ENCODE measurements at places on chromosomes 13 and 19.

GRCh38 chr13:99486996-99487395, 14.3 kb upstream of the TM9SF2 start:
- DNase-seq, result no peak

GRCh38 chr13:98544104-98544710, 32.7 kb downstream of the STK24 start:
- DNase-seq, result no peak

DNA sequence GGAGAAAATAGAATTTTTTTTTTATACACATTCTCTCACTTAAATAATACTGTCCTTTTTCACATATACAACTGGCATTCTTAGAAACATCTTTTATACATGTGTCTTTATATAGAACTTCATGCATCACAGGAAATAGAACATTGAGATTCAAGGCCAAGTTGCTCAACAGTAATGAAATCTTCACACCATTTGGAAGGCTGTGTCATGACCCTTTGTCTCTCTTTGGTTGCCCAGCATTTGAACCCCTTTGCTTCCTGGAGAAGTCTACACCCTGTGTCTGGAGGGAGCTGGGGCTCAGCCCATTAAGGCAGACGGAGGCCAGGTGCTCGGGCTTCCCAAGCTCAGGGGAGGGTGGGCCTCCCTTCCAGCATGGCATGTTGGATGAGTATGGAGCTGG, 41.1 kb downstream of the B3GLCT start:
- no peak for DNase-seq

GRCh38 chr19:30669329-30670010, 297.3 kb downstream of the ZNF536 start:
- peak; percentile 31 for DNase-seq

DNA sequence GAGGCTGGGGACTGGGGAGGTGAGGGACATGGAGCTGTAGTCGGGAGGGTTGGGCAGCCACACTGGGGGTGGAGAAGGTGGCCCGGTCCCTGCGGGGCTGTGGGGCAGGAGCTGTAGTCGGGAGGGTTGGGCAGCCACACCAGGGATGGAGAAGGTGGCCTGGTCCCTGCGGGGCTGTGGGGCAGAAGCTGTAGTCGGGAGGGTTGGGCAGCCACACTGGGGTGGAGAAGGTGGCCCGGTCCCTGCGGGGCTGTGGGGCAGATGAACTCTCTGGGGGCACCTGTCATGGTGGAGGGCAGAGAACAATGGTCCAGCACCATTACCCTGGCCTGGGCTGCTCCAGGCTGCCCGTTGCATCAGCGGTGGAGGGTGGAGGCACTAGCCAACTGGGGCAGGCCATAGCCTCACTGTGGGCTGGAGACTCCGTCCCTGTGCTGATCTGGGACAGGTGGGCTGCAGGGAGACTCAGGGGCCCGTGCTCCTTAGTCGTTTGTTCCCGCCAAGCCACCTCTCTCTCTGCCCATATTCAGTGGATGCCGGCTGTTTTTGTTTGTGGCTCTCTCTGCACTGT, 51.4 kb downstream of the ATP11A start:
- DNase-seq, result no peak

DNA sequence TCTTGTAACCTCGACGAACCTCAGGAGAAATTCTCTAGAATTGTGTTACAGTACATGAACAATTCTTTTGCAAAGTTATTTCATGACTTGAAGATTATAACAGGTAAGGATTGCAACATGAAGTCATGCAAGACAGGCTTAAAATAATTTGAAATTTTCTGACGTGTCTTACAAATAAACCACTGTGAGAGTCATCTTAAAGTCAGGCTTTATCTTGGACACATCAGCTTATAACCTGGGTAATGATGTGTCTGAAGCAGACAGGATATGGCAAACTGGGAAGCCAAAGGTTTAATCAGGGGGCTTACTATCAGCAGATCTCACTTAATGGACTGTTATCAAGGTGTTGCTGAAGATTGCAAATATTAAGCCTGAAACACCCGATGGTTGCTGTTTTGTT, 407.8 kb downstream of the KLF5 start:
- DNase-seq, result no peak

DNA sequence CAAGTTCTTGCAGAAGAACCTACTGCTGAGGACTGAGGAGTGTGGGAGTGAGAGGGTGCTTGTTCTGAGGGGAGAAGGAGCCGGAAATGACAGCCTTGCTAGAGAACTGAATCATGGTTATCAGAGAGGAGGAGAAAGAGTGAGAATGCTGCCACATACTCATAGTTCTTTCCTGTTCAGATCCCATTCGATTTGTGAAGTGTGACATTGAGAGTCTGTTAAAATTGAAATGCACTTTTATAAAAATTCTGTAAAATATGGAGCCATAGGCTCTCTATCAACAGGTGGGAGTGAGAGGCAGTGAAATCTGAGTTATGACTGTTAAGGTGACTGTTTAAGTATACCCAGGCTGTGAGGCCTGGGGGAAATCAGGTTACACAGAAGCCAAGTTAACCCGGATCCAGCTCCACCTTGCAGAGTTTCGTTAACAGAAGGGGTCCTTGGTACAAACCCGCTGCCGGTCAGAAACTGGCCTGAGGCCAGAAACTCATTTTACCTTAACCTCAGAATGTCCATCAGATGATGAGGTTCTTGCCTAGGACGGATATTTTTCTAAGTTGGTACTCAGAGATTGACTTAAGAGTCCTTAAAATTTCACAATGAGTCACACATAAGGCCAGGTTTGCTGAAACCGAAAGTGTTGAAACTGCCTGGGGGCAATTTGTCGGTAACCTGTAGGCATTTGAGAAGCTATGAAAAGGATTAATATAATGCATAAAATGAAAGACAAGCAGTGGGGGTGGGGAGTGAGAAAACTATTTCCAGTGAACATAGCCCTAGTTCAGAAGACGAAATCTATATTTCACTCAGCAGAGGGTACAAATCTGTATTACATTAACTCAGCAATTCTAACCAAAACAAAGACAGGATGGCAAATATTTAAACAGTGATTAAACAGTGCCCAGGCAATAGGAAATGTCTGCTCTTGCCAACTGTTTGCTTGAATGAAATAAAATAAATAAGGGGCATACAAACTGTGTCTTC, 350.5 kb downstream of the KCNRG start:
- peak; percentile 19 for DNase-seq

GRCh38 chr13:68174893-68175292, 944.8 kb upstream of the PCDH9 start:
- DNase-seq, result no peak

GRCh38 chr19:44723952-44724319, 24.6 kb upstream of the BCL3 start:
- DNase-seq, result peak; percentile 79

DNA sequence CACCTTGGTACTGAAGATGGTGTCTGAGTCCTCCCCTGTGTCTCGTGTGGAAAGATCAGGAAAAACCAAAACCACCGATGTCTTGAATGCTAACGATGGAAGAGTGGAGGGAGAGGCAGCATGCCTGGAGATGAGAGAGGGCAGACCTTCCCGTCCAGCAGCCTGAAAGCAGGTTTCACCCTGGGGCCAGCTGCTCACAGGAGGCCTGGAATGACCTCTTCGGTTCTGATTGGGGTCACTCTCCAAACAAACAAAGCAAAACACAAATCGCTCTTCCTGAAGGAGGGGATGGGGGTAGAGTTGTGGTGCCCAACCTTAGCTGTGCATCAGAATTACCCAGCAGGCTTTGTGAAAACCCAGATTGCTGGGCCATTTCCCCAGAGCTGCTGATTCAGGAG, 142.3 kb upstream of the SOX1 start:
- DNase-seq, result no peak

DNA sequence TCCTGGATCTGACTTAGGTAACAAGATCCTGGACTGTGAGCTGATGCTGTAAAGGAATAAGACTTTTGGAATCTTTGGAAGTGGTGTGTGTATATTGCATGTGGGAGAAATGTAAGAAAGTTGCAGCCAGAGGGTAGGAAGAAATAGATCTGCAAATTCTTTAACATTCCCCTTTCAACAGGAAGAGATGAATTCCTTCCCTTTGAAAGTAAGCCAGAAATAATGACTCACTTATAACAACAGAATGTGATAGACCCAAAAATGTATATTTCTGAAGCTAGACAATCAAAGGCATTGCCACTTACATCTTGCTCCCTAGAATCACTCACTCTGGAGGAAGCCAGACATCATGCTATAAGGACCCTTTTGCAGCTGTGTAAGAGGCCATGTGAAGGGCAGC, 9.8 kb upstream of the SIAH3 start:
- DNase-seq, result no peak

- DNase-seq, result no peak
These were observed 1395.7 kb downstream of the OLFM4 start for GRCh38 chr13:54424344-54424743.

DNA sequence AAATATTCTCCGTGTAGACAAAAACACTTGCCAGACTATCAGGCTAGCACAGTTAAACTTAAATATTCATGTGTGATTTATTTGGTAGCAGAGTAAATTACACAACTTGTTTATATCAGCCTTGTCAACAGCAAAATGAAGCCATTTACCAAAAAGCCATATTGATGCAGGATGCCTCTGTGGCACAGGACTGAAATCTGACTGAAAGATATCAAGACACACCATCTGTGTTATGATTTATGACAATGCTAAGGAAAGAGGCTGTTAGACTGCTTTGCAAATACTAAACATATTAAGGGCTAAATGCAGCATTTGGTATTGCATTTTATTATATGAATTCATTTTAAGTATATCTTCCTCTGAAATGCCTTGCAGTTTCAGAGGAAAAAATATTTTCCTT, 44.8 kb upstream of the FNDC3A start:
- DNase-seq, result no peak

DNA sequence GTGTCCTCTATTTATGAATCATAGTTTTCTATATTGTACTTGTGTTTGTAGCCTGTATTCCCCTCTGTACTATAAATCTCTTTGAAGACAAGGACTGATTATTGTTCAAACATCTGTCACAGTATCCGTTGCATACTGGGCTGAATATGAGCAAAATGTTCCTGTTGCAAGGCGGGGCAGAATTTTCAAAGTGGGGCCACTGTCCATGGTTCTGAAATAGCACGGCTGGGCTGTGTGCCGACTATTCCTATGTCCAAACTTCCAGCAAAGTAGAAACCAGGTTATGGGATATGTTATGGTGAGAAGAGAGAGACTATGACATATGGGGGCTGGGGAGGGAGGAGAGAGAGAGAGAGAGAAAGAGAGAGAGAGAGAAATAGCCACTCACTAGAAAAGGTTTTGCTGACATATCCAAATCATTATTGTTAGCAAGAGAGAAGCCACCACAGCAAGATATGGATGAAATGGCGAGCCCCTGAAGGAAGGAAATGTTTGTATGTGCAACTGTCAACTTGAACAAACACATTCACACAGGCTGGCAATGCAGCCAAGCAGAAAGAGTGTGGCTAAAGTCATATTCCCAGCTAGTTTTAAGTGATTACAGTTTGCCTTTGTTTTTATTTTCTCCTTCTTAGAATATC, 107.0 kb upstream of the GPR12 start:
- DNase-seq, result no peak

GRCh38 chr19:48746738-48747575, at the start of gene IZUMO1:
Gene IZUMO1 (minus strand): TSS chr19:48746909. CDS start chr19:48745859, 1,050 bp downstream.
- DNase-seq, result peak; percentile 45

GRCh38 chr13:93882086-93882651, 597.3 kb downstream of the DCT start:
- DNase-seq, result no peak

DNA sequence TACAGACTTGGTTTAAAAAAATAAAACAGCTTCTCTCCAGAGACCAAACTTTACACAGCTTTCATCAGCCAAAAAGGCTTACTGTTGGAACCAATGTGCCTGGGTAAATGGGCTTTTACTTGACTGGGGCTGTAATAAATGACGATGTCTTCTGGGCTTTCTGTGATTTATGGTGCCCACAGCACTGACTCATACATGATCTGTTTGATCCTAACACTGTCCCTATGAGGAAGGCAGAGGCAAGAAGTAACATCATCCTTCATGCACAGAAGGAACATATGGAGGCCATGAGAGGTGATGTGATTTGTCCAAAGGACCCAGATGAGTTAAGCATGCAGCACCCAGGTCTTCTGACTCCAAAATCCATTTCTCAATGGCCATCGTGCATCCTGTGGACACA, 77.4 kb downstream of the DOCK9 start:
- no peak for DNase-seq

GRCh38 chr13:110503037-110503901, 58.3 kb downstream of the RAB20 start:
- no peak for DNase-seq

DNA sequence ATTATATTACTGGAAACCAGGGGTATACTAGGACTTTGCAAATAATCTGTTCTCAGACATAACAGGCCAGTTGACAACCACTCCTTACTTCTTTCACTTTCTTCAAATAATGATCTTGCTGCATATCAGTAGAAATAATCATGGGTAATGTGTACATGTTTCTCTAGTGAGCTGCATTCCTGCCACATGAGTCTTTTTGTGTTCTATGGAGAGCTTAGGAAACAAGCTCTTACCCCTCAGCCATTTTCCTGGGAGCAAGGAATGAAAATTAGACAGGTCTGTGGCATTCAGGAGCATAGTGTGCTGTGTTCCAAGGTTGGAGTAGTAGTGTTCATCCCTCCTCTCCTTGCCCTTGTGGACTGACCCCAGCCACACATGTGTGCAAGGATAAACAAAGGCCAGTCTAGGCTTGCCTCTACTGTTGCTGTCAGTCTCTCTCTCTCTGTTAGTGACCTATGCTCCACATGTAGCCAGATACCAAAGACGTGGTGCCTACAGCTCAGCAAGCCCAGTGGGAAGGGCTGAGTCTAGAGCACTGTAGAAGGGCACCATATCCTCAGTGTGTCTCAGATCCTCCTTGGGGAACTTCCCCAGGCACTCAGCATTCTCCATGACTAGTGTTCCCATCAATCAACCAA, 11.5 kb upstream of the OXGR1 start:
- no peak for DNase-seq

GRCh38 chr13:49877629-49878218, 58.4 kb downstream of the SPRYD7 start:
- DNase-seq, result no peak

DNA sequence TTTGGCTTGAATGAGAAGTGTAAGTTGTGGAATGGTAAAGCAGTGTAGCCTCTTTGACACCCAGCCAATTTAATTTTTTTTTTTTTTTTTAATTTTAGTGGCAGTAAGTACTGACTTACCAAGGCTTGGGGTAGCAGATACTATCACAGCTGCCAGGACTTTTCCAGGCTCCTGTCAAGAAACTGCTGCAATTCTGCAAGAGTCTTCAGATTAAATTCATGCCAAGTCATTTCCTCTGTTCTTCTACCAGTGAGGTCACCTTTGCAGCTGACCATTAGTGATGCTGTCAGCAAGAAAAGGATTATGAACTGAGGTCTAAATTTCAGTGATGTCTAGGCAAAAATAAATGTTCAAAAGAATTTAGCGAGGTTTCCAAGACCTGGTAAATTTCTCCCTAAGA, 91.2 kb downstream of the GGACT start:
- no peak for DNase-seq
